ENCODE measurements at places on chromosomes 12 and 14.

DNA sequence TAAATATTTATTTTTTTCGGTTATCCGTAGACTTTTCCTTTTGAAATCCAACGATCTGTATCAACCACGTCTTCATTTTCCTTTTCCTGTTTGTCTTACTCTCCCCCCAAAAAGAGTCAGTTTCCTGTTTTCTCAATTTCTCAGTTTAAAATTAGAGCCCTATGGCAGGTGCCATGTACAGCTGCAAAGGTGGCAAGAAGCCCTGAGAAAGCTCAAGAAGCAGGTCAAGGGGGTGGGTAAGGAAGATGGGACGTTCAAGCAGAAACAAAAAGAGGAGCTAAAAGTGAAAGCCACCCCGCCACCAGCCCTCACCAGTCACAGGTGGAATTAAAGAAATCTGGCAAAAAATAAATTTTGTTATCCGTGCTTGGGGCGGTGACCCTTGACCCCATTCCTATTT is 26.7 kb downstream of the SLC35E3 start:
- no peak for DNase-seq

- DNase-seq = peak; percentile 29
Measured at GRCh38 chr14:49461529-49462401, 124.4 kb downstream of the RPS29 start.

DNA sequence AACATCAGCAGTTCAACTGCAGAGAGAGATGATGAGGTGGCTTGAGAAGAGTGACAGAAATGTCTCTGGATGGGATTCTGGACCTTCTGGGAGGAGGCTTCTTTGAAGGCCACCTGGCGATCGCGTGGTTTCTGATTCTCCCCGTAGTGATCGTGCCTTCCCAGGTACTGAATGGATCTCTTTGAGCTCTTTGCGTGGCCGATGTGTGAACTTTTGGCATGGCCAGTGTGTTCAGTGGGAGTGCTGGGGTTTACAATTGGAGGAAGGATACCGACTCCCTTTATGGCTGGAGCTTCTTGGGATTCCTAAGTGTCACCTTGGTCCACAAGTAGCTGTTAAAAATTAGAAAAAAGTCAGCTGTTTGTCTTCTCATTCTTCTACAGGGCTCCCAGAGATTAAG is 374.7 kb downstream of the C12orf75 start:
- no peak for DNase-seq

DNA sequence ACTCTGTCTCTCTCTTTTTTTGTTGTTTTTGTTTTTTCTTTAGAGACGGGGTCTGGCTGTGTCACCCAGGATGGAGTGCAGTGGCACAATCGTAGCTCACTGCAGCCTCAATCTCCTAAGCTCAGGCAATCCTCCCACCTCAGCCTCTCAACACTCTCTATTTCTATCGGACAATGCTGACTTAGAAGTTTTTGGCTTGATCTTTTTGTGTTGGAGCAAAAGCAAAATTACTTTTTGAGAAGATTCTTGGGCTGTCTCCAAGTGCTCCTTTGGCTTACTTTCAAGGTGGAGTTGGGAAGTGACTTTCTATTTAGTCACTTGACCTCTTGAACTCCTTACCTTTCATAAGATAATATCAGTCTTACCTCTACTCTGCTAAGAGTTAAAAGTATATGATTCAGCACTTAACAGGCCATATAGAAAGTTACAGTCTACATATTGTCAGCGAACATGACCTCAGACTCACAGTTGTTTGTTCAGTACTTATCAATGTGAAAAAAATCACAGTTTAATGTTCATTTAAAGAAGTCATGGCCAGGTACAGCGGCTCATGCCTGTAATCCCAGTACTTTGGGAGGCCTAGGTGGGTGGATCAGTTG is 15.4 kb upstream of the MIA2 start:
- no peak for DNase-seq

DNA sequence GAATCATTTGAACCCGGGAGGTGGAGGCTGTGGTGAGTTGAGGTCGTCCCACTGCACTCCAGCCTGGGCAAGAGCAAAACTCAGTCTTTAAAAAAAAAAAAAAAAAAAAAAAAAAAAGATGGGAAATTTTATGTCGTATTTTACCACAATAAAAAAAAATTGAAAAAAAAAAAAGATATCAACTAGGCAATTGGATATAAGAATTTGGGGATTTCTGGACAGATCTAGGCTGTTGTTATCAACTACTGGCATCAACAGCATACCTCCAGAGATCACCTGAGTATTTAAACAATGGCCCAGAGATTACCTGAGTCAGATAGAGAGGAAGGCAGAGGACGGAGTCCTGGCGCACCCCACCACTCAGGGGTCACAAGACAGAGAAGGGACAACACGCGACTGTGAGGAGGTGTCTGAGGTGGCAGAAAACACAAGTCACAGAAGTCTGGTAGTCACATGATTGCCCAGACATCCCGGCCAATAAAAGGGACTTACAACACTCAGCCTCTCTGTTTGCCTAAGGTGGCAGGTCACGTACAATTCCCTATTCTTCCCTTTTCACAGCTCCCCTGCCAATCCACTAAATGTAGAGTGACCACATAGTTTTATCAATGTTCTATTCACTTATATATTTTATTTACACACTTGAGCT is 1.8 kb downstream of the SPRING1 start:
- DNase-seq = no peak

DNA sequence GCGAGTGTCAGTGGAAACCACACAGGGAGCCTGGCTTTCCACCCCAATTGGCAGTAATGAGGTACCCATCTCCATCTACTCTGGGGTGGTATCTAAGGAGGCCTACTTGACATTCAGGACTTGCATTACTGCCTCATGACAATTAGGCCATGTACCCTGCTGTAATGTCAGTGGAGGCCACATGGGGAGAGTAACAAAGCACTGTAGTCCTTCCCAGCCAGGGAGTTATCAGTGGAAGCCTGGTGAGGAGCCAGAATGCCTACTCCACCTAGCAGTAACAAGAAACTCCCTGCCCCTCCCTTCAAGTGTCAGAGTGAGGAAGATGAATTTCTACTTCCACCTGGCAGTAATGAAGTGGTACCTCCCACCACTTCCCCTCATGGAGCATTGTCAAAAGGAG is 12.5 kb downstream of the TIMM9 start:
- no peak for DNase-seq

DNA sequence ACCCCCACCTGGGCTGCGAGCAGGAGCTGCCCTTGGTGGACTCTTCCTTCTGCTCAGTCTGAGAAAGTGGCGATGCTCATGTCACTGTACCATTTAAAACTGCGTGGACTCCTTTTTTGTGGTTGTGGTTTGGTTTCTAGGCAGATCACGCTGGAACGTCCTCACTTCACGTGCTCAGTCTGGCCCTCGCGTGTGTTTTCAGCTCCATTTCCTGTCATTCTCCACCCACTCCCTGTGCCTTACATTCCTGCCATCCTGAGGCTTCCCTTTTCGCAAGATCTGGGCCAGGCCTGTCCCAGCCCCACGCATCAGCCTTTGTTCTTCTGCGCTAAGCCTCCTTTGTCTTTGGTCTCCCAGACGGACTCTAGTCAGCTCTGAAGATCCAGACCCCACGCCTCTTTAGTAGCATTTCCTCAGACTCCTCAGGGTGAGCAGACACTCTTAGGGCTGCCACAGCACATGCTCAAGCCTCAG is 105.4 kb downstream of the FBXL14 start:
- no peak for DNase-seq

DNA sequence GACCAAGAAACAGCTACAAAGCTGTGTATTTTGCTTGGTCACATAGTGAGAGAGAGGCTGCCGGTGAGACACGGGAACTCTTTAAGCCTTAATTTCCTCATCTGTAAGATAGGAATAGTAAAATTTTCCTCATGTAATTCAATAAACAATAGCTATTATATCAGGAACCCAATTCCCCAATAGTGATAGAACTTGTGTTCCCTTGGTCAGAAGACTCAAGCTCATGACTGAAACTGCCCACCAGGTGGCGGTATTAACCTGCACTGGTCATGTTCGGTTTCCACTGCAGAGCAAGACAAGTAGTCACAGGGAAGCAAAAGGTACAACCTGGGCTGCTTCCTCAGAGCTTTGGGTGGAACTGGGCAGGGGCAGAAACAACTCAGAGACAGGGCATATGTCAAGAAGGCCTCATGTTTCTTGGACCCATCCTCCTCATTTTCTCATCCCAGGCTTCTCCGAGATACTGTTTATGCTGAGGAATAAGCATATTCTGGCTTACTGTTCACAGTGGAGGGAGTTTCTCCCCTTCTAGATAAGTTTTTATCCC is 4.2 kb upstream of the AJUBA start:
- peak; percentile 86 for DNase-seq

- DNase-seq = no peak
Measured at GRCh38 chr12:124694846-124695497, 127.6 kb upstream of the NCOR2 start.

- DNase-seq = no peak
Measured at GRCh38 chr12:510071-510825, 50.5 kb downstream of the B4GALNT3 start.

DNA sequence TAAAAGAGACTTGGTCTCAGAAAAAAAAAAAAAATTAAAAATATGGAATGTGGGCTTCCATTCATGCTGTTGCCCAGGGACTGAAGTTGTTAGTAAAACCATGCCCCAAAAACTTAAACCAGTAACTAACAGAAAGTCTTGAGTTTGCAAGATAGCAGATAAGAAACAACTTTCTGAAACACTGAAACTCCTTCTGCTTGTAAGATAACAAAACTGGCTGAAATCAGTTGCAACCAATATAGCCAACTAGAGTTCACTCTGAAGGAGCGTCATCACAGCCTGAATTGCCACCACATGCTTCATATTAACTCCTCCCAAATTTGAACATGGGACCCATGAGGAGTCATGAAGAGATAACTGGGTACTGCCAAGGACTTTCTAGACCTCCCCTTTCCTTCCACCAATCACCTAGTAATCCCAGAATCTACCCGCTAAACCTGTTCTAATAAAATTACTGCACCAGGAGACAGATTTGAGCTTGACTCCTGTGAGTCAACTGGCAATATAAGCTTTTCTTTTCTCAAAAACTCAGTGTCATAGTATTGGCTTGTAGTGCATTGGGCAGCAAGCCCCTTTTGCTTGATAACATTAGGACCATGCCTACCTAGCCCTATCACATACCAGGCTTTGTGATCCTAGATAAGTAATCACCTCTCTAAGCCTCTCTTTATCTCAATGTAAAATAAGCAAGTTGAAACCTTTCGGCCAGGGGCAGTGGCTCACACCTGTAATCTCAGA is 53.6 kb downstream of the R3HDM2 start:
- no peak for DNase-seq

GRCh38 chr14:37062191-37062803 is 110.1 kb downstream of the SLC25A21 start:
- DNase-seq = no peak

Measured in iPS DF 6.9 (cell line).